Stimulated activated CD8-positive, alpha-beta memory T cell treated with anti-CD3 and anti-CD28 coated beads, Interleukin-7, amount 100 ng/mL, for 1 hour (primary cell): ENCODE measurements at places on chromosomes 11 and 22.

GRCh38 chr11:18307461-18308139, 14.3 kb downstream of the HPS5 start:
- DNase-seq = no peak

DNA sequence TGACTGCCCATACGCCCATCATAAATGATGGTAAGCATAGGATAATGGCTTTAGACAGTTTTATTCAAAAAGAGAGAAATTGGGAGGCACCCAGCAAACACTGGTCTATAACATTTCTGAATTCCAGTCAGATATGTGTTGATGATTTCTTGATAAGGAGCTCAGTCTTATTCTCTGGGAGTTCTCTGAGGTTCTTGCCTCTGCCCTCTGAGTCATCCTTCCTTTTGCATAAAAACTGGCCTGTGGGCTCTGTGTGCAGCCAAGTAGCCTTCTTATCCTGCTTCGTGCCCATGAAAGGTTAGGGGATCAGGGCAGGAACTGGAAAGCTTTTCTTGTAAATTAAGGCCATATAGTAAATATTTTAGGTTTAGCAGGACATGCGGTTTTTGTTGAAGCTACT, 48.9 kb downstream of the FAR1 start:
- DNase-seq = no peak

GRCh38 chr11:115251126-115251525, 253.1 kb downstream of the CADM1 start:
- no peak for DNase-seq

GRCh38 chr11:94303966-94304958, at the start of gene IZUMO1R:
TSS of gene IZUMO1R (plus strand) at chr11:94304580. CDS start at chr11:94305637, 1,057 bp downstream.
- no peak for DNase-seq

DNA sequence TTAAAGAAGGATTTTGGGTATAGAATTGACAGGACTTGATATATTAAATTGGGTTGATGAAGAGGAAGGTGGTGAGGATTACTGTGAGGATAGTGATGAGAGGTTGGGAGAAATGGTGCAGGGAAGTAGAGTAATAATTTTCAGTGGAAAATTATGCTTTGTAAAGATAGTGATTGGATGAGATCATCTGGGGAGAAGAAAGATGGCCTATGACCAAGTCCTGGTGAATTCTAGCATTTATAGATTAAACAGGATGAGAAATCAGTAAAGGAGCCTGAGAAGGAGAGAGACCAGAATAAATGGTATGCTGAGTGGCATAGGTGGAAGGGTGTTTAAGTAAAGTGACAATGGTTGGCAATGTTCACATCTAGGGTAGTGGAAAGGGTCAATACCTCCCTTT, 15.0 kb downstream of the IPO7 start:
- DNase-seq = no peak
